ENCODE measurements at places on chromosomes 7 and 10.

GRCh38 chr10:127889605-127890195, 3.0 kb downstream of the CLRN3 start:
- DNase-seq, result peak; percentile 76

DNA sequence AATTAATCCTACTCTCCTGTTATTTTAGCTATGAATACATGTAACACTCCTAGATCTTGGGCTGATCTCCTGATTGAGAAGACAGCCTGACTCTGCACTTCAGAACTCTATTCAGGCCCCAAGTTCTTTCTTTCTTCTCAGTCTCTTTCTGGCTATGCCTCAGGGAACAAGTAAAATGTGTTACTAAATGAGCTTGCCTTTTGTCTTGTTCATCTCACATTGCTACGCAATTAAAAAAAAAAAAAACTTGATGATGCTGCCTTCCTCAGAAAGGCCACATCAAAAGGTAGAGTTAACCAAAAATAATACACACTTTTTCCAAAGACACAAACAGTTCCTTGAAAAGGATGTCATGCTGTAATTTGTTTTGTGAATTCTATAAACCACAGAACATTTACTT, 258.1 kb downstream of the TWIST1 start:
- DNase-seq, result no peak

DNA sequence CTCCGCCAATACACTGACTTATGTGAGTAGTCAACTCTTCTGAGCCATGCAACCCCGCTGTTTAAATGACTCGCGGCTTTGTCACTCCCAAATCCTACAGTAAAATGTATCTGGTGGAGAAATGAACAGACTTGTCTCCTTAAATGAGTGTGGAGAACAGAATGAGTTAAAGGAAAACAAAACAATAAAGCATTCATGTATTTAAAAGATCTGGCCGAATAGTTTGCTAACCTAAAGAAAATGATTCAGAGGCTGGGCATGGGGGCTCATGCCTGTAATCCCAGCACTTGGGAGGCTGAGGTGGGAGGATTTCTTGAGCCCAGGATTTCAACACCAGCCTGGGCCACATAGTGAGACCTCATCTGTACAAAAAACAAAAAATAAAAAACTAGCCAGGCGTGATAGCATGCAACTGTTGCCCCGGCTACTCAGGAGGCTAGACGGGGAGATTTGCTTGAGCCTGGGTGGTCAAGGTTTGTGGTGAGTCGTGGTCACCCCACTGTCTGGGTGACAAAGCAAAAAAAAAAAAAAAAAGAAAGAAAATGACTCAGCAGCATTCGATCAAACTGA, 86.5 kb upstream of the PFKP start:
- DNase-seq, result peak; percentile 52

GRCh38 chr7:54663186-54663585, 95.8 kb downstream of the SEC61G start:
- no peak for DNase-seq

- no peak for DNase-seq
Observed at GRCh38 chr7:152759949-152760853, 649 bp downstream of the ACTR3B start.

GRCh38 chr10:60423920-60424319, 34.2 kb upstream of the ANK3 start:
- no peak for DNase-seq

DNA sequence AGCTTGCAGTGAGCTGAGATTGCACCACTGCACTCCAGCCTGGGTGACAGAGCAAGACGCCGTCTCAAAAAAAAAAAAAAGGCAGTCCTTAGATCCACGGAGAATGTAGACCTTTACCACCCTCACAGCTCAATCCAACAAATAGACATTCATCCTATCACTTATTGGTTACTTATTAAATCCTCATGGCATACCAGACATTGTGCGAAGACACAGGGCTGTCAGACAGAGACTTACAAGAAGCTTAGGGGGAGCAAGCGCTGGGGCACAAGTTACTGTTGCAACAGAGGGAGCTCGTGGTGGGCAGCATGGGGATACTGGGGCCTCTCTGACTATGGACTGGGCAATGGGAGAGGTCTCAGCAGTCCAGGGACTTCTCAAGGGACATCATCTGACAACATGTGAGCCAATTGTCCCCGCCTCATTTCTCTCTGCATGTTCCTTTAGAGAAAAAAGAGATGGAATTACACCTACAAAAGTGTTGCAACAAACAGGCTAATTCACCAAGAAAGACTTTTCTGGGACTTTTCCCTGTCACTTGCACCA, 82.8 kb upstream of the TNS3 start:
- no peak for DNase-seq

DNA sequence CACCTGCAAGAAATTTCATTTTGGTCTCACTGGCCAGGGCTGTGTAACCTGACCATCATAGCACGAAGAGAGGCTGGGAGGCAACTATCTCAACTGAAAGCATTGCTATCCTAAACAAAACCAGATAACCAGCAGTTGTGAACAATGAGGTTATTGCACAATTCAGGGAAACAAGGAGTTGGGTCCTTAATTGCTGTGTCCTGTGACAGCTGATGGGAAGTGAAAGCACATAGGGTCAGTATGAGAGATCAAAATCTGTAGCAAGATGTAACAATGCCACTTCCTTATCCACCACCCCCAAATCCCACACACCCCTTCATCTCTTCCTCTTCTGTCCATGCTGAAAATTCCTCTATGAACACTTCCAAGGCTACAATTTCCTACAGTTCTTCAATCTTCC, 80.2 kb downstream of the HTR7 start:
- peak; percentile 97 for DNase-seq

DNA sequence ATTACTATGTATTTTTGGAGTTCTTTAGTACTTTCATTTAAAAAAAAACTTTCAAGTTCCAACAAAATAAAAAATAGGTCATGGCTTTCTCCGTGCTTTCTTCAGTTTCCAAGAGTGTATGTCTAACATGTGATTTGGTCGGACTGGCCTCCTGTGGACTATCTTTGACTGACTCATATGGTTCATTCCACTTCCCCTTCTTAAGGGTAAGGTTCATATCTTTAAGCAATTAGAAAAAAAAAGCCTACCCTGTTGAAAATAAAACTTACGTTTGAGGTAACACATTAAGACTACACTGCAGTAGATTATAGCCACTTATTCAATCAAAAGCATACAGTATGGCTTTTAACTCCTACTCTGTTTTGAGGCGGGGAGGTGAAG, 112.8 kb upstream of the AHR start:
- DNase-seq, result peak; percentile 91

DNA sequence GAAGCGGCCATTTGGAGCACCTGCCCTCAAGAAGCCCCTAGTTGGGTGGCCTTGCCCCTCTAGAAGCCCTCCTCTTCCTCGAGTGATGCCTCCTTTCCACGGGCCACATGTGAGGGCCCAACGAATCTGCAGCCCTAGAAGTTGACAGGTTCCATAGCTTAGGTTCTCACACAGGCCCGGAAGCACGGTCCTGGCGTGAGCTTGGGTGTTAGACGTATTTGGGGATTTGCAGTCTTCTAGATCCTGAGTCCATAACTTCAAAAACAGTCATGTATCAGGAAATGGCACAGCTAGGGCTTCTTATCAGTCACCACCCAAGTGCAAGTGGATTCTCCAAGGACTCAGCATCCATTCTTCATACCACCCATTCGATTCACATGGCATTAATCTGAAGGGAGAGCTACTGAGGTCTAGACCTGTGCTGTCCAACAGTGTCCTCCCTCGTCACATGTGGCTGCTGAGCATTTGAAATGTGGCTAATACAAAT, 477 bp upstream of the FBXW4 start:
- DNase-seq, result no peak

GRCh38 chr10:15943426-15943825, 83.1 kb upstream of the MINDY3 start:
- no peak for DNase-seq

- DNase-seq, result no peak
Observed at GRCh38 chr10:31035266-31035798, 3.7 kb upstream of the ZNF438 start.

DNA sequence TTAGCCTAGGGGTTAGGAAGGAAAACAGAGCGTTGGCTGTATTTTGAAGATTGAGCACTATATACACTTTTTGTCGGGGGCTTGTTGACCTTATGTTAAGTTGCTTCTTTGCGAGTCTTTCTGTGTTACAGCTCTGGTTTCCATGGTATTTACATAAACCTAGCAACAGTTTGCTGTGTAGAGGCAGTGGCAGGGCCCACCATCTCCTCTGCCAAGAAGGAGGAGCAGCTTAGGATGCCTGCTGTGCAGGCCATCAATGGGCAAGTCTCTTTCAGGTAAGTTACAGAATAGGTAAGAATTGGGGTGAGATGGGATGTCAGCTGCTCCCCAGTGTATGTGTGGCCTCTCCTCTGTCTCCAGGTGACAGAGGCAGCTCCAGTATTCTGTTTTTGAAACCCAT, 485.5 kb downstream of the LRMDA start:
- DNase-seq, result no peak

DNA sequence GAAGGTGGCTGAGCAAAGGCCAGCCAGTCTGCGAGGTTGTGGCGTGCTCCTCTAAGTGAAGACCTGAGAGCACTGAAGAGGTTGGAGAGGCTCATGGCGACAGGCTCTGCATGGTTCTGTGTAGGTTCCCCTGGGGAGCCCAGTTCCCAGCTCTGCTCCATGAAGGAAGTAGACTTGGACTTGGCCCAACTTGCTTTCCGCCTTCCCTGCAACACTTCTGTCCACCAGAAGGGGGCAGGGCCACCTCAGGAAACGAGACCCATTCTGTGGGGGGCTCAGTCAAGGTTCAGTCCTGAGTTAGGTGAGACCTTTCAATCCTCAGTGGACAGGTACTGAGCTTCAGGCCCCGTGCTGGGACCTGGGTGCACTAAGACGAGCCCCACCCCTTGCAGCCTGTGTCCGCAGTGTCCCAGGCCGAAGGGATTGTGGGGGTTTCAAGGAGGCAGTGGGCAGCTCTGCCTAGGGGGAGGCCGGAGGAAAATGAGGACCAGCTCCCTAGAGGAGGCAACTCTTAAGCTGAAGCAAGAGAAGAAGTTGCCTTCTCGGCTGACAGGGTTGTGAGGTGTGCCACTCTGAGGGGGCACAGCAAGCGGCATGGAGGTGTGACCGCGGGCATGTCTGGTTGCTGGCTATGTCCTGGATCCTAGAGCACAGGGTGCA, 15.0 kb upstream of the PCBD1 start:
- DNase-seq, result no peak

DNA sequence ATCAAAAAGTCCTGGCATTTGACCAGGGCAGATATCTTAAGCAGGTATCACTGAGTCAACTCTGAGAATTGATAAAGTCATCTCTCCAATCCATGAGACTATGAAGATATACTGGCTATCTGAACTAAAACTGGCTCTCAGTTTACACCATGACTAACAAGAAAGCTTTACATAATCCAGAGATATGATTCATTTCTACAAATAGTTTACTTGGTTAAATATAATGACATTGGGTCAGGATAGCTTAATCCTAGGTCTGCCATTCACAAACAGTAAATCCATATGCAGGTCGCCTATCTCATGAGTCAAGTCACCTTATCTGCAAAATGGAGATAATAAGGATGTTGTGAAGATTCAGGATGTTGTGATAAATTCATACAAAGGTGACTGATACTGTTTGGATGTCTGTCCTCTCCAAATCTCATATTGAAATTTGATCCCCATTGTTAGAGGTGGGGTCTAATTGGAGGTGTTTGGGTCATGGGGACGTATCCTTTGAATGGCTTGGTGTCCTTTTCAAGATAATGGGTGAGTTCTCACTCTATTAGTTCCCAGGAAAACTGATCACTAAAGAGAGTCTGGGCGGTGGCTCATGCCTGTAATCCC, 117.4 kb downstream of the JMJD1C start:
- no peak for DNase-seq

DNA sequence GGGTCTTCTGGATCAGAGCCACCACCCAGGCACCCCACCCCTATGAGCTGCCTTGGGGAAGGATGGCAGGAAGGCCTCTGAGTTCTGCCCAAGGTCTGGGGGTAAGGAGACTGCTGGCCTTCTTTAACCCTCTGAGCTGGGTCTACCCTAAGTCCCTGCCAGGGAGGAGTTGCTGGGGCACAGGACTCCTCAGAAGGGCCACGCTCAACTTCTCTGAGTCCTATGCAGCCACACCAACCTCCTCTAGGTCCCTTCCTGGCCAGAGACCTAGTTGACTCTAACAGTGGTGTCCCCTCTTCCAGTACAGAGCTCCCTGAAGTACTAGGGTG, 2.6 kb upstream of the NEURL1 start:
- DNase-seq, result no peak

DNA sequence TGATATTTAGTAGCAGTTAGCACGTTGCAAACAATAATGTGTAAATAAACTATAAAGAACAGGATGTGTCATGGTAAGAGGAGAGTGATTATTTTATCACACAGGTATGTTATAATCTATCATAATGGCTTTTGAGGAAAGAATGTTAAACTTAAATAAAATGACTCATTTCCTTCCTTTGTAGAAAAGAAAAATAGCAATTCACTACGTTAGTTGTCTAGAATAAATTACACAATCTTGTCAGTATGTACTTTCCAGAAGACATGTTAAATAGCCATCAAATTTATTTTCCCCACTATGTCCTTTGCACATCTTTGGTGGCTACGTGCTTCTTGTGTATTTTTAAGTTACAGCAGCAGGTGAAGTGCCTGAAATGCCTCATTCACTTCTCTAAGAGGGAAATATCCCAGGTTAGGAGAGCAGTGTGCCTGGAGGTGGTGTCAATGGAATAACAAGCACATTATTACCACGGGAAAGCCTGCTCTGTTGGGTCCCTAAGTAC, 133.8 kb downstream of the SEMA3A start:
- no peak for DNase-seq

DNA sequence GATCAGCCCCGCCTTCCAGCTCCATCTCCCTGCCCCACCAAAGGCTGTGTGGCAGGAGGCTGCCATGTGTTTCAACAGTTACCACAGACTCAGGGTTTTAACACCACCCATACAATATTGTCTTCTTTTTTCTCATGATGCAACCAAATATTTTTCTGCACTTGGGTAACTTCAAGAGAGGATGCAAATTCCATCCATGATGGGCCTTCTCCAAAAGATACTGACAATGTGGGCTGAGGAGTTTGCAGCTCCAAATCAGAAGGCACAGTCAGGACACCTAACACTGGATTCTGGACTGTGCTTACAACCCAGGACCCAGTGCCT, 347.9 kb downstream of the GRID1 start:
- DNase-seq, result peak; percentile 84

DNA sequence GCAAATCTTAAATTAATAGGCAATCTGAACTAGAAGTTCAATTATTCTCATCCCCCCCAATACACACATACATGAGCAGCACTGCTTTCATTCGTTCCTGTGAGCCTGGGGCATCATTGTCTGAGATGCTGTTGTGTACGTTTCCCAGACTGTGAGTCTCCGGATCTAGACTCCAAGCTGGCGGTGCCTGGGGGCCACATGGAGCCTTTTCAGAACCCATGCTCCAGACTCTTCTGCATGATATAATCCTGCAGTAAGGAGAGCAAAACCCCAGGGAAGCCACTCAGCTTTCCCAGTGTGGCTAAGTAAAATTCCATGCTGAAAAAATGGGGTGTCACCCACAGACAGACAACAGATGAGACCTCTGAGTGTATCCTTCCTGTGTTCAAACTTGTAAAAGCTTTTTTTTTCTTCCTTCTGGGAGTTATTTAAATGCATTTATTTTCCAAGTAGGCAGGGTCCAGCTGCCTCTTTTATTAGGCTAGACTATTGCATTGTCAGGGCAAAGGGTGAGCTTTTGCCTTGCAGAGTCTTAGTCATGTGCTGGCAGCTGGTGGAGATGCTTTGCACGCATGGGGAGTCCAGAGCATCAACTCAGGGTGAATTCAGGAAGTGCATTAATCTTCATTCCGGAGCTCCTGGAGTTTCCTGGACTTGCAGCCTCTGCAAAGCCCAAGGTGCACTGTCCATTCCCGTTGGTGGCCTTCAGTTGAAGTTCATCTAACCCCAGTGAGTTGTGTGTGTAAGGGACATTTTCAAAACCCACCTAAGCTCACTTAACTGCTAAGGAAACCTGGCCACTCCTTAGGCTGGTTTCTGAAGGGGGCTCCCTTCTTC, 185.7 kb upstream of the ADO start:
- peak; percentile 96 for DNase-seq
